ENCODE measurements at places on chromosomes 6 and 20.

DNA sequence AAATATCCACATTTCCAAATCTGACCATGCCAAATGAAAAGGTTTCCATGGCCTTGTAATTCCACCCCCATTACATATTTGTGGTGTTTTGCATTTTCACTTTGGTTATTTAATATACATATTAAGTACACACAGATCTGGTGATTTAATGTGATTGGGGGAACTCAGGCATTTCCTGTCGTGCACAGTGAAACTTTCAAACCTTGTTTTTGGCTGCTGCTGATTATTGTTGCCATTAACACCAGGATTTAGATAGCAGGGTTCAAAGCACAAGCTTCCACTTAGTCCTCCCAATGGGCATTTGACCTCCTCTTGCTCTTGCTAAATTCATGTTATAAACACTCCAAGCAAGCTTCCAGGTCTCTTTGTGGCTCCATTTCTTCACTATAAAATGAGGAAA is 166.5 kb downstream of the SOBP start:
- no peak for DNase-seq

DNA sequence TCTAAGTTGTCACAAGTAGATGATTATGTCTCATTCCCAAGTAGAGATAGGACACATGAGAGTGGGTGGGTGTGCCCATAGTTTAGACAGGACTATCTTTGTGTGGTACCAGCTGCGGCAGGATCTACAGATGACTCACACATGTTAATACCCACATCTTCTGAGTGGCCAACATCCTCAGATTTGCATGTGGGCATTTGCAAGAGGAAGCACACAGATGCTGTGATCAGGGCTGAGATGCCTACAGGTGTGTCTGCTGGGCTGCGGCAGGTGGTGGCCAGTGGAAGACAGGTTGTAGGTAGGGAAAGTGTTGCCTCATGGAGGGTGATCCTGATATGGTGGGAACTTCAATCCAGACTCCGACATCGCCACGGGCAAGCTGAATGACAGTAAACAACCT is 50.8 kb downstream of the UTRN start:
- DNase-seq = peak; percentile 78

- no peak for DNase-seq
These were observed 178.4 kb upstream of the SUPT3H start for GRCh38 chr6:45555981-45556771.

- DNase-seq = no peak
These were observed 143.4 kb downstream of the FAM83B start for GRCh38 chr6:54990001-54990400.

- no peak for DNase-seq
These were observed 61.3 kb upstream of the CARMIL1 start for GRCh38 chr6:25217829-25218228.

Measured in common myeloid progenitor, CD34-positive (primary cell).